ENCODE measurements at places on chromosomes 5 and 9.
A peak's percentile ranks its signal among the peaks of the same experiment; 100 is the strongest.

DNA sequence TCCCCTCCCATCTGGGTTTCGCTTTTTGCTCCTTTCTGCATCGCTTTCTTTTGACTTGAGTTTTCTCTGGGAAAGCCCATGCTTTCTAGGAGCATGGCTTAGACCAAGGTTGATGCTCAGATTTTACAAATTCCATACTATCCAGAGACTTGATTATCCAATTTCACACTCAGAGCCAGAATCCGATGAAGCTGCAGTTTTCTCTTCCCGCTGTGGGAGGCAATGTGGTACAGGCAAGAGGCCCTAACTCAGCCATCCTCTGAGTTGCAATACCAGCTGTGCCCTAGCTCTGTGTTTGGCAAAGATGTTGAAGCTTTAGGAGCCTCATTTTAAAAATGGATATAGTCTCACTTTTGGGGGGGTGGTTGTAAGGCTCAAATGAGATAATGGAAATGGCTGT is 85.1 kb downstream of the BRINP1 start:
- no peak for DNase-seq

DNA sequence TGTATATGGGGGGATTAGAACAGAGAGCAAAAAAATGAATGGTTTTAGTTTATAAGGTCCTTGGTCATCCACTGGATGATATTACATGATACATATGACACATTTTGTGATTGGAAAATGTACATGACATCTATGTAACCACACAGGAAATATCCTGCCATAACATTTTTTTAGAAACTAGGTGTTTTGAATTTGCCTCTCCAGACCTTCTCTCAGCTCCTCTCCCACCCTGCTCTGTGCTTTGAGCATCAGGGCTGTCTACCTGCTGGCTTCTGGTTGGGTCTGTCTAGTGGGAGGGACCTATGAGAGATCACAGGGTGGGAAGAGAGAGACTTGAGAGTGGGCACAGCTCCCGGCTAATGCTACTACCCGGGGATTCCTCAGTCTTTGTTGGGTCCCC is 24.4 kb downstream of the AKNA start:
- DNase-seq, result no peak

DNA sequence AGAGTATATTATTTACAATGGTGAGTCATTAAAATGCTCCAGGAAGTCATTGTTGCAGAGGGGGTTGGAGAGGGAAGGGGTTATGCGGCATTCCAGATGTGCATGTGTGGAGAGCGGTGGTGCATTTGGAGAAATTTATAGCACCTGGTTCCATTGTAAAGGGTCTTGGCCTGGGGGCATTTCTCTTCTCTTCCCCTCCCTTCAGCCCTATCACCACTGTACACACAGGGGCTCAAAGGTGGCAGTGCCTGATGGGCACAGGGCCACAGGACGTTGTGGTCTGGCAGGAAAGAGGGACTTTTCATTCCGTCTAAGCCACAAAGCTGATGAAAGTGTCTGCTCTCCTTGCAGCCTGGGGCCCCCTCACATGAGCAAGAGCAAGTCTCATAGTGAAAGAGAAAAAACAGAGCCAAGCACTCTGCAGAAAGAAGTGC is 442.4 kb upstream of the ZNF462 start:
- no peak for DNase-seq

DNA sequence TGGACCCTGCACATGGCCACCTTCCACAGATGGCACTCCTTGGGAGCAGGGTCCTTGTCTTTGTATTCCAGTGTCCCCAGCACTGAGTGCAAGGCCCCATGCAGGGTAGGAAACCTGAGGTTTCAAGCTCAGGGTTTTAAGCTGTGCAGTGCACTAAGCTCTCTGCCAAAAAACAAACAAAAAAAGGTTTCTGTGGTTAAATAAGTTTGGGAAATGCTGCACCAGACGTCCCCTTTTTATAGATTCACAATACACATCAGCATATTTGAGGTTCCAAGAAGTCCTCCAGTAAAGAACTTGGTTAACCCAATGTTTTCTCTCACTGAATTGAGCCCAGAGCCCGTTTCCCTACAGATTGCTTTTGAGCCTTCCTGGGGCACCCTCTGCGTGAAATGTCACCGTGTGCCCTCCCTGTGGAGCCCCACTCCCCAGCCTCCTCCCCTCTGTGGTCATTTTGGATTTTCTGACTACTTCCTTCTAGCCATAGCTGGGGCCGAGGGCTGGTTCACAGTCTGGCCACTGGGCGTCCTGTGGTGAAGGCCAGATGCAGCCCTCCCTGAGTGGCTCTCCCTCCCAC is 17.1 kb downstream of the DELE1 start:
- no peak for DNase-seq

- no peak for DNase-seq
These were observed 155.0 kb downstream of the MAN2A1 start for GRCh38 chr5:109844695-109845094.

DNA sequence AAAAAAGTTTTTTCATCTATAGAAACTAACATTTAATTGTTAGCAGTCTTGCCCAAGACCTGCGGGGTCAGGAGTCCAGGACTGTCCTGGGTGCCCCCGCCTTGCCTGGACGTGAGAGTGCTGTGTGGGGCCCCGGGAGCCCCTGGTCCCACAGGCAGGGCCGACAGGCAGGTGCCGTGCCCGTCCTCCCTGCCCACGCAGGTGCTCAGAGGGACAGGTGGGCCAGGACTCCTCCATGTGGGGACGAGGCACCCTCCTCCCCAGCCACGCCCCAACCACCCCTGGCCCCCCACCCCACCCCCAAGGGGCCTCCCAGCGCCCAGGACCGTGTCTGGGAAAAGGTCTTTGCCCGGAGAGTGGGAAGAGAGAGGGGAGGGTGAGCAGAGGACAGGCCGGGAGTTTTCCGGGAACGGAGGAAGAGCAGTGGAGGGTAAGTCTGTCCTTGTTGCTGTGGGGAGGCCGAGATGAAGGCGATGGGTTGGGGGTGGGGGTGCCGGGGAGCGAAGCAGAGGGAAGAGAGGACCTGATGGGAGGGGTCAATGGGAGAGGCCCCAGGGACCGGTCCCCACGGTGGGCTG is 2.7 kb upstream of the LCN12 start:
- peak; percentile 11 for DNase-seq

DNA sequence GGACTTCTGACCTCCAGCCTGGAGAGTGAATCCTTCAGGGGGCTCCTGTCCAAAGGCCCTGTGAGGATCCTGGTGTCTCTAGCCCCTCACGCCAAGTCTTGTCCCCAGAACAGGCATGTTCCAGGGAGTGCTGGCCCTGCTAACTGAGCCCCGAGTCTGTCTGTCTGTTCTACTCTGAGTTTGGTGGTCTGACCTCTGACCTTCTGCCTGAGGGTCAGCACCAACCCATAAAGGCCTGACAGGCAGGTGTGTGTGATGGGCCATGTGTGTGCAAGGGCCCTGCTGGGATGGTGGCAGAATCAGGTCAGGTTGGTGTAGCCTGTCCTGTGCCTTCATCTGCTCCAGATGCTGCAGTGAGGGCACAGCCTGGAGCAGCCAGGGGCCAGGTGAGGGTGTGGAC is 46.3 kb downstream of the PHF2 start:
- no peak for DNase-seq

DNA sequence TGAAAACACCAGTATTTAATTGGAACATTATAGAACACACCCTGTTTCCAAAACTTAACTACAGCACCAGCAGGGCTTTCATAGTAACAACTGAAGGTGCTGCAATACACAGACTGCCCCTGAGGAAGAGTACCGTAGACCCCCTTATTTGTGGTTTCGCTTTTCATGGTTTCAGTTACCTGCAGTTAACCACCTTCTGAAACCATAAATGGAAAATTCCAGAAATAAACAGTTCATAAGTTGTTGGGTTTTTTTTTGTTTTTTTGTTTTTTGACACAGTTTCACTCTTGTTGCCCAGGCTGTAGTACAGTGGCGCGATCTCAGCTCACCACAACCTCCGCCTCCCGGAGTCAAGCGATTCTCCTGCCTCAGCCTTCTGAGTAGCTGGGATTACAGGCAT is 9.5 kb upstream of the GLDC start:
- no peak for DNase-seq

GRCh38 chr9:6348766-6349165 is 20.6 kb downstream of the TPD52L3 start:
- DNase-seq, result no peak

DNA sequence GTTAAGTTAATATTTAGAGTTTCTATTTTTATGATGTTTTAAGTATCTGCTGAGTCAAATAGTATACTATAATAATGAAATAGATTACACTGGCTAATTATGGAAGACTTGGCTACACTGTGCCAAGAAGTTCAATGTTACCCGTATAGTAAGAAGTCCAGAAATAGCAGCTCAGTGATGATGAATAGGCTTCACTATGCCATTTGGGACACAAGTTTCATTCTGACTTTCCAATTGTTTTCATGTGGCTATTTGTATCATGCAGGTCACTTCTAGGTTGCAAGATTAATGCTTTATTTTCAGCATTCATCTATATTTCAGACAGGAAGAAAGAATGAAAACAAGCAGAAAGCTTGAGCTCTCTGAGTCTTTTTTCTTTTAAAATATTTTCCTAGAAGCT is 194.5 kb upstream of the RIOK2 start:
- DNase-seq, result no peak

GRCh38 chr9:93193388-93194220 is 9.7 kb downstream of the WNK2 start:
- DNase-seq, result no peak

- no peak for DNase-seq
These were observed 18.0 kb upstream of the FBP2 start for GRCh38 chr9:94611638-94612068.

- no peak for DNase-seq
These were observed 185.3 kb downstream of the SLIT3 start for GRCh38 chr5:169115461-169116124.

- no peak for DNase-seq
These were observed 28.6 kb upstream of the SLCO4C1 start for GRCh38 chr5:102324714-102325113.

DNA sequence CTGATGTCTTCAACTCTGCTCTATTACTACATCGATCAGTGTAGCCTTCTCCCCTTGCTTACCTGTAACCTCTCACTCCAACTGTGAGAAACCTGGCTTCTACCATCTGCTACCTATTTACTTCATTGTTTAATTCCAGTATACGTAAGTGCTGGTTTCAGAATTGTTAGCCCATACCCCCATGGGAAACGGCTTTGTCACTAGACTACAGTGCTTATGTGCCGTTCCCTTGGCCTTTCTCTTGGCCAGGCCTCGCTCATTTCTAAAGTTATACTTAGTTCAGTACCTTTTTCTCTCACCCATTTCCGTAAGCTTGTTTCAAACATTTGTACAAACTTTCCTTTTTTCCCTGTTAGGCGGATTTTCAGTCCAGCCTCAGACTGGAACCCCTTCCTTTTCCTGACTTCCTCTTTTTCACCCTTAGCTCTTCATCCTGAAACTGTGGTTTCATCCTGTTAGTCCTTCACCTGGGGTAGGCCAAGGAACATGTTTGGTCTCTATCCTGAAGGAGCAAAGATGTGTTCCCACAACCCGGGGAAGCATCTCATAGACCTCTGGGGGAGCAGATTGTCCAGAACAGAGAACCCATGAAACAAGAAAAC is 21.7 kb downstream of the ALG2 start:
- no peak for DNase-seq

DNA sequence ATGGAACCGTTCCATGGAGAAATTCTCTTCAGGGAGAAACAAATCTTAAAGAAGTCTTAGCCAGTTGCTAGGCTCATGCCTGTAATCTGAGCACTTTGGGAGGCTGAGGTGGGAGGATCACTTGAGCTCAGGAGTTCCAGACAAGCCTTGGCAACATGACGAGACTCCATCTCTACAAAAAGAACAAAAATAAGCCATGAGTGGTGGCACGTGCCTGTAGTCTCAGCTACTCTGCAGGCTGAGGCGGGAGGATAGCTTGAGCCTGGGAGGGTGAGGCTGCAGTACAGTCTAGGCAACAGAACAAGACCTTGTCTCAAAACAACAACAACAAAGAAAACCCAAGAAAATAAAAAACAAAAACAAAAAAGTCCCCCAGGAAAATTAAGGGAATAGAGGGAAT is 8.2 kb downstream of the HSPB3 start:
- DNase-seq, result no peak

GRCh38 chr5:59559323-59559722 is 334.2 kb downstream of the PDE4D start:
- DNase-seq, result no peak

DNA sequence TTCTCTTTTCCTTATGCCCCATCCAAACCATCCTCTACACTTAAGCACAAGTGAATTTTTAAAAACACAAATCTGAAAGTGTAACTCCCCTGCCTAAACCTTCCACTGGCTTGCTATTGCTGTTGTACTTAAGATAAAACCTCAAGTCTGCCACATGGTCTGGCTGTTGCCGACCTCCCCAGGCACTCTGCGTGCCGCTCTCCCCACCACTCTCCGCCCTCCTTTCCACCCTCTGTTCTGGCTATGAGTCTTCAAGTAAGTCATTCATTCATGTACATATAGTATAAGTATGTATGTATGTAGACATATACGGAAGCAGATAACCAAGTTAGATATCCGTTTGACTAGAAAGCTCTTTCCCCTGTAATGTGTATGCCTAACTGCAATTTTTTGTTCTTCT is 94.7 kb upstream of the ANKRD55 start:
- DNase-seq, result no peak

GRCh38 chr5:78750281-78750680 is 101.7 kb upstream of the LHFPL2 start:
- DNase-seq, result no peak

- no peak for DNase-seq
These were observed 648.1 kb downstream of the ACTL7B start for GRCh38 chr9:108207561-108208165.

DNA sequence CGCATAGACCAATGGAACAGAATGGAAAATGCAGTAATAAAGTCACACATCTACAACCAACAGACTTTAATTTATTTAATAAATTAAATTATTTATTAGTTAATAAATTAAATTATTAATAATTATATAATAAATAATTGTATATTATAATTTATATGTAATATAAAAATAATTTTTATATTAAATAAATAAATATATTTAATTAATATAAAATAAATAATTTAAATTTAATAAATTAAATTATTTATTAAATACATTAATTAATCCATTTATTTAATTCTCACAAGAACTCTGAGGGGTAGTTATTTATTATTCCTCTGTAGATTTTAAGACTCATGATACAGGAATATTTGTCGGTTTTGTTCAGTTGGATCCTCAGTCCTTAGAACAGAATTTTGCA is 176.1 kb upstream of the ADAMTS19 start:
- DNase-seq, result no peak

DNA sequence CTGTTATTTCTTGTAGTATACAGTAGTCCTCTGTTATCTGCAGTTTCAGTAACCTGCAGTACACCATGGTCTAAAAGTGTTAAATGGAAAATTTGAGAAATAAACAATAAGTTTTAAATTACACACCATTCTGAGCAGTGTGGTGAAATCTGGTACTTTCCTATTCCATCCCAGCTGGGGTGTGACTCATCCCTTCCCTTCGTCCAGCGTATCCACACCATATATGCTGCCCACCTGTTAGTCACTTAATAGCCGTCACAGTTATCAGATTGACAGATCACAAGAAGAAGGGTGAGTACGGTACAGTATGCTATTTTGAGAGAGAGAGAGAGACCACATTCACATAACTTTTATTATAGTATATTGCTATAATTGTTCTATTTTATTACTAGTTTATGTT is 28.9 kb downstream of the FAM151B start:
- DNase-seq, result peak; percentile 53
